Right ventricle myocardium inferior (tissue), 1 donor: ENCODE measurements at places on chromosomes 7 and 10.

- DNase-seq, result no peak
Observed at GRCh38 chr10:22655312-22655981, 58.9 kb downstream of the PIP4K2A start.

DNA sequence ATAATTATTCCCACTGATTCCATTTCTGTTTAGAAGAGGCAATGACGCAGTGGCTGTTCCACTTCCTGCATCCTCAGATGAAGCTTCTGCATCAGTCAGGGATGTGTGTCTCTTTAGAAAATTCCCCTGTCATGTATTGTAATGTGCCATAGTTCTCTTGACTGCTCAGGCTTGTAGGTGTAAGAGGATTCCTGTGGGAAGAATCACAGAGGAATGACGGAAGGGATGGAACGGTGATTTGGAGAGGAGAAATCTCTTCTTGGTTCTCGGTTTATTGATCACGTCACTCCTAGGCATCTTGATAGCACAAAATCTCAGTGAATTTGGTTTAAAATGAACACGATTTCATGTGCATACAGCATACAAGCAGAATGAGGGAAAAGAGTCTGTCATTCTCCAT, 69.8 kb upstream of the PRKCQ start:
- no peak for DNase-seq

- DNase-seq, result no peak
Observed at GRCh38 chr10:23373156-23373555, 28.6 kb upstream of the C10orf67 start.

DNA sequence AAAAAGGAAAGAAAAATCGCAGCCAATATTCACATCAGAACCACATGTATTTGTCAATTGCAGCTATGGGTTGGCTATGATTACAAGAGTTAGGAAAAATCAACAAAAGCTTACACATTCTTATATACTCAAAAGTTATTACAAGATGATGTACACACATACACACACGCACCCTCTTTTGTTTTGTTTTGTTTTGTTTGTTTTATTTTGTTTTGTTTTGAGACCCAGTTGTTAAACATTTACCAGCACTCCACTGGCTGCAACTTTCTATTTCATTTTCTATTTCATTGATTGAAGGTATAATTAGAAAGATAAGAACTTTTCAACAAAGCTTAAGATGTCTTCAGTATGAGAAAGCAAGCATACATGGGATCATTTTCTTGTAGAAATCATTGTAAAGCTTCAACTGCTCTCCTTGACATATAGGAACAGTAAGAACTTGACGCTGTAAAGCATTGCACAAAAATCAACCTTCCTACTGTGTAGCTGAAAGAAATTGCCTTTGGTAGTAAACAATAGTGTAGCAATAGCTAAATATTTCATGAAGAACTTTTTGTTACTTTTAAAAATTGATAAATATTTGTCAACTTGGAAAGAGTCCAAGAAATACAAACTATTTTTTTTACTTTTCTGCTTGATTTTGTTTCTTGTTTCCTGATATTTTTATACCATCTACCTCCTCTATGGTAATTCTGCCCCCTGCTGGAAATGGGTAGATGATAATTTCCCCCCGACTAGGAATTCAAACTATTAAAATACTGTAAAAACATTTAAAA, 205.9 kb downstream of the MBL2 start:
- no peak for DNase-seq

- no peak for DNase-seq
Observed at GRCh38 chr7:107267138-107267537, 98.3 kb downstream of the HBP1 start.

- no peak for DNase-seq
Observed at GRCh38 chr7:24722386-24723177, 34.7 kb downstream of the GSDME start.

DNA sequence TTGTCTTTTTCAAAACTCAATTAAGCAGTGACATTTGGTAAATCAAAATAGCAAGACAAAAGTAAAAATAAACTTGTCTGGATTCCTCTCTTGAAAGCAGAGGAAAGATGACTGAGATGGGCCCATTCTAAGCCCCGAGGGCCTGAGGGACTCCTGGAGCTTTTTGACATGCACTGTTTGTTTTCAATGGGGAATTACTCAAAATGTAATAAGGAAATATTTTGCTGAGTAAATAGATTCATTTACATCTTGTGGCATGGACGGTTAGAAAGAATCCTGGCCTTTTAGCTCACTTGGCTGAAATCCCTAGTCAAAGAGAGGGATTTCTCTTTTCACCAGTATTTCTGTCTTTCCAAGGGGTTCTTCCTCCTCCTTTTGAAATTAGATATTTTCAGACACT, 108.0 kb downstream of the MKX start:
- DNase-seq, result no peak

GRCh38 chr7:140217750-140218501, 41.1 kb upstream of the KDM7A start:
- DNase-seq, result no peak

DNA sequence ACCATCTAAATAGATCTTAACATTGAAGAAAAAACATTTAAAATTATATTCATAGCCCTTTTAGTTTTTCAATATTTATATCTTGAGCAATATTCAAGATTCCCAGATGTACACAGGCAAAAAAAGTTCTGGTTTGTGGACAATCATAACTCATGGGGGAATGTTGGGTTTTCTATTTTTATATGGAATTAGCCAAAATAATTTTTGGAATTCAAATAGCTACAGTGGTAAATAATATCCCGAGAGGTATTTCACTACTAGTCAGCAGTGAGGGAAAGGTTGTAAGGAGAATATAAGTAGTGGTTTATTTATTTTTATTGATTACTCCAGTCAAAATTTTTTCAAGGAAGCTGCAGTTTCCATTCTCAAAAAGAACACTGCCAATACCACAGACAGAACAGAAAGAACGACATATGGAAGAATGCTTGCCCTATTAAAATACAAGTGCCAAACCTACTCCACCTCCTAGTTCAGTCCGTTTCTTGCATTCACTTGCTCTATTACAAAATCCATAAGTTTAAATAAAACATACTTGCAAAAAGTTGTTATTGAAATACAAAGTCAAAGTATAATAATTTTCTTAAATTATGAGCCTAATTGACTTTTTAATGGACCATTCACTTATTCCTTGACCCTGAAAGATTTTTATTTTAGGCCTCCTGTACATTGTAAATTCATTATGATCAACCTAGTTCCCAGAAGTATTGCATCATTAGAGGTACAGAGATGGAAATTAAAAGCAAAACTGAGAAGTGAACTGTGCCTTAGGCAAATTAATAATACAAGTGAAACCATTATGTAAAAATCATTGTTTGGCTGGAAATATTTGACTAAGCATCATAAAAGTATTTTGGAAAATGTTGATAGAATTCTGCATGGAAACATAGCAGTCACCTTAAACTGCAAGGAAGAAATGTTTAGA, 533.2 kb downstream of the PARD3 start:
- no peak for DNase-seq

DNA sequence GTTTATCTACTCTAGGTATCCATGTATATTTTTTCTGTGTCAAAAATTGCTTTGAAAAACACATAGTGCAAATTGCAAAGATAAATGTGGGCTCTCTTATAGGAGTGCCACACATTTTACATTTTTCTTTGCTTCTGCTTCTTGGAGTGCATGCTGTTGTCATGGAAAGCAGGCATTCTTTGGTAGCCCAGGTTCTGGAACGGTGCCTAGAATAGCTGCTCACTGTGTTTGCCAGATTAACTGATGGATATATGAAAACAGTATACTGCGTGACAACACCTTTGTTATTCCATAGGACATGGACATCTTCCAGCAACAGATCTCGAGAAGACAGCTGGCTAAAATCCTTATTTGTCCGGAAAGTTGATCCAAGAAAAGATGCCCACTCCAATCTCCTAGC, 13.4 kb downstream of the NIPSNAP2 start:
- DNase-seq, result no peak

DNA sequence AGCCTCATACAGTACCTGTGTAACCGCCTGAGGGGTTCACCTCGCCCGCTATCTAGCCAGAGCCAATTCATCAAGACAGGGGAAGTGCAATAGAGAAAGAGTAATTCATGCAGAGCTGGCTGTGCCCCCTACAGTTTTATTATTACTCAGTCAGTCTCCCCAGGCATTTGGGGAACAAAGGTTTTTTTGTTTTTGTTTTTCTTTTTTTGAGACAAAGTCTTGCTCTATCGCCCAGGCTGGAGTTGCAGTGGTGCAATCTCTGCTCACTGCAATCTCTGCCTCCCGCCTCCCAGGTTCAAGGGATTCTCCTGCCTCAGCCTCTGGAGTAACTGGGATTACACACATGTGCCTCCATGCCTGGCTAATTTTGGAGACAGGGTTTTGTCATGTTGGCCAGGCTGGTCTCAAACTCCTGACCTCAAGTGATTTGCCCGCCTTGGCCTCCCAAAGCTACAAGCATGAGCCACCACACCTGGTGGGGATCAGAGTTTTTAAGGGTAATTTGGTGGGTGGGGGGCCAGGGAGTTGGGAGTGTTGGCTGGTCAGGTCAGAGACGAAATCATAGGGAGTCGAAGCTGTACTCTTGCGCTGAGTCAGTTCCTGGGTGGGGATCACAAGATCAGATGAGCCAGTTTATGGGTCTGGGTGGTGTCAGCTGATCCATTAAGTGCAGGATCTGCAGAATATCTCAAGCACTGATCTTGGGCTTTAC, 116.5 kb downstream of the MARCHF5 start:
- no peak for DNase-seq

- no peak for DNase-seq
Observed at GRCh38 chr7:82067628-82068264, 297.9 kb upstream of the HGF start.

GRCh38 chr7:90706072-90706716, 110.1 kb downstream of the CDK14 start:
- no peak for DNase-seq

GRCh38 chr10:125911990-125912389, 15.6 kb downstream of the FANK1 start:
- DNase-seq, result no peak

GRCh38 chr10:19640566-19641263, 175.5 kb upstream of the PLXDC2 start:
- no peak for DNase-seq

DNA sequence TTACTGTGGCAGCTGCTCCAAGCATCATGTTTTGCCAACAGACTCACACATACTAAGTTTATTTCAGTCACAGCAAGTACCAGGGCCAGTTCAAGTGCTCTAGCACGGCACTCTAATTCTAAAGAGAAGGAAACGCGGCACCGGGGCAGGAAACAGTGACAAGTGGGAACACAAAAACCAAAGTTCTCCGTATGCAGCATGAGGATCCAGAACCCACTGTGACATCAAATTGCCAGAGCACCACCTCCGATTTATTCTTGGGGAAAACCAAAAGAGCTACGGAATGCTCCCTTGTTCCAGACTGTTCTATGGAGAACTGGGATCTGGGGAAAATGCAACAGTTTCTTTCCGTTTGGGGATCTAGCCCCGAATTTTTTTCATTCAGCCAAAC, 448 bp upstream of the PTER start:
- DNase-seq, result no peak

- no peak for DNase-seq
Observed at GRCh38 chr7:93156884-93157283, 8.7 kb upstream of the SAMD9L start.

- DNase-seq, result no peak
Observed at GRCh38 chr10:131781076-131781475, 119.7 kb upstream of the PPP2R2D start.

DNA sequence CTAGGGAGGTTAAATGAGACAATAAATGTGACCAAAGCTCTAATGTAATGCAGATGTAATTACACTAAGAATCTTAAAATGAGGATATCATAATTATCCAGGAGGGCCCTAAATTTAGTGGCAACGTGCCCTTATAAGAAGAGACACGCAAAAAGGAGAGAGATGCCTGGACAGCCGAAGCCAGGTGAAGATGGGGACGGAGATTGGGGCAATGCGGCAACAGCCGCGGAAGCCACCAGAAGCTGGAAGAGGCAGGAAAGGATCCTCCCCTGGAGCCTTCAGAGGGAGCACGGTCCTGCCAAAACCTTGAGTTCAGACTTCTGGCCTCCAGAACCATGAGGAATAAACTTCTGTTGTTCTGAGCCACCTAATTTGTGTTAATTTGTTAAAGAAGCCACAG, 25.3 kb upstream of the C10orf71 start:
- no peak for DNase-seq

- DNase-seq, result no peak
Observed at GRCh38 chr10:113002449-113002777, 52.4 kb downstream of the TCF7L2 start.

GRCh38 chr10:104146882-104147281, 24.9 kb downstream of the SFR1 start:
- no peak for DNase-seq

DNA sequence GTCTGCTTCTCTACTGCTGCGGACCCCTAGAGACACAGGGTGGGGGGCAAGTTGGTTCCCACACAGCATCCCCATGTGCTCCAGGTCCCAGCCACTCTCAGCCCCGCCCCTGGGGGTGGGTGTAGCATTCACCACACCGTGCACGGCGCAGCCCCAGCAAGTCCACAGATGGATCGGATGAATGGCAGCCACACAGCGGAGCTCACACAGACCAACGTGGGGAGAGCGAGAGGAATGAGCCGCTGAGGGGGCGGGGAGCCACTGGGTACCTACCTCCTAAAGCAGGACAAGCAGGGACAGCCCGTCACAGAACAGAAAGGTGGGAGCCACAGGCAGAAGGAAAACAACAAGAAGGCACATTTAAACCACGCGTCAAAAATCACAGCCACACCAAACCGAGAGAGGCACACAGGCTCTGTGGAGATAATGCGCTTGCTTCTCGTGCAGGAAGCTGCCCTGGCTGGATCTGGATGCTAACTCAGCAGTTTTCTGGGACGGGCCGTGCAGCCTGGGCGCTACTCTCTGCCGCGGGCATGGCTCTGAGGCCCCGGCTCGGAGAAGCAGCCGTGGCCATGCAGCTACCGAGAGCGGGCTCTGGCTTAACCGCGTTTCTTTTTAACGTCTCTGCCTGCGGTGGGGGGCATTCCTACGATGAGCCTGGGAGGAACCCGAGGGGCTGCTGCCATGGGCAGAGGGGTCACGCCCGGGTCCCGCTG, 102.5 kb downstream of the CYTH3 start:
- no peak for DNase-seq

- DNase-seq, result no peak
Observed at GRCh38 chr7:135712796-135713195, 15.2 kb downstream of the SLC13A4 start.
